ENCODE measurements at places on chromosomes 13 and 19.

DNA sequence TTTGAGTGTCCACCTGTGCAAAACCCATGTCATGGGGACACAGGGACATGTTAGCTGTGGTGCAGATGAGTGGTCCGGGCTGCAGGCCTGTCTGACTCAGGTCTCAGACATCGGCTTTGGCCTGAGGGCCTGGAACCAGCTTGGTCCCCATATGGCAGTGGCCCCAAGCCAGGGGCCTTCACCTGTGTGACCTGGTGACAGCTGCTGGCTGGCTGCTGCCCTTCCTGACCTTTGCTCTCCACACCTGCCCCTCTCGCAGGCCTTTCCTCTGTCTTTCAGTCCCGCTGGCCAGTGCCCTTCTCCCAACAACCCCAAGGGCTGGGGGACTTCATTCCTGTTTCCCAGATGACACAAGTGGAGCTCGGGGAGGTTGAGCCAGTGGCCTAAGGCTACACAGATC is 22.9 kb upstream of the LDLR start:
- DNase-seq, result no peak

DNA sequence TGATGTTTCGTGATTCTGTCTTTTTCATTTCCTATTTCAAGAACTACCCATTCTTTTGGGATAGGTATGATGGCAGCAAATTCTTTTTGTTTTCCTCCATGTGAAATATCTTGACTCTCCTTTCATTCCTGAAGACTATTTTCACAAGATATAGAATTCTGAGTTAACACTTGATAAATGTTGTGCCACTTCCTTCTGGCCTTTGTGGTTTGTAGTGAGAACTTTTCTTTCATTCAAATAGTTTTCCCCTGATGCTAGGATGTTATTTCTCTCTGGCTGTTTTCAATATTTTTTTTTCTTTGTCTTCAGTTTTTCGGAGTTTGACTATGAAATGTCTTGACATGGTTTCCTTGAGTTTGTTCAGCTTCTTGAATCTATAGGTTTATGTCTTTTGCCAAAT is 8.3 kb upstream of the TUBGCP3 start:
- no peak for DNase-seq

DNA sequence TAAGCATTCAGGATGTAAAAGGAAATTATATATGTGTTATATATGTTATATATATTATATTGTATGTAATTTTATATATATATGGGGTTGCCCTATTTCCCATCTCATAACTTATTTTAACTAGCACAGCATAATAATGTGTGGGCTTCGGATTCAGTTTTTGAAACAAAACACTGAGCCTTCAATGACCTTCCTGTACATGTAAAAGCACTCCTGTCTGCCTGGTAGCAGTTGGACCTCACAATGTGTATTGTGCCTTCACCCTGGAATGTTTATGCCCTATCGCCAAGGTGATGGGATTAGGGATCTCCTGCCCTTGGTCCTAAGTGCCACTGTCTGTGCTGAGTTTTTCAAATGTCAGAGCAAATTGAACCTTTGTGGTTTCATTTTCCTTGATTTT is 968.8 kb downstream of the TUBA3C start:
- no peak for DNase-seq

DNA sequence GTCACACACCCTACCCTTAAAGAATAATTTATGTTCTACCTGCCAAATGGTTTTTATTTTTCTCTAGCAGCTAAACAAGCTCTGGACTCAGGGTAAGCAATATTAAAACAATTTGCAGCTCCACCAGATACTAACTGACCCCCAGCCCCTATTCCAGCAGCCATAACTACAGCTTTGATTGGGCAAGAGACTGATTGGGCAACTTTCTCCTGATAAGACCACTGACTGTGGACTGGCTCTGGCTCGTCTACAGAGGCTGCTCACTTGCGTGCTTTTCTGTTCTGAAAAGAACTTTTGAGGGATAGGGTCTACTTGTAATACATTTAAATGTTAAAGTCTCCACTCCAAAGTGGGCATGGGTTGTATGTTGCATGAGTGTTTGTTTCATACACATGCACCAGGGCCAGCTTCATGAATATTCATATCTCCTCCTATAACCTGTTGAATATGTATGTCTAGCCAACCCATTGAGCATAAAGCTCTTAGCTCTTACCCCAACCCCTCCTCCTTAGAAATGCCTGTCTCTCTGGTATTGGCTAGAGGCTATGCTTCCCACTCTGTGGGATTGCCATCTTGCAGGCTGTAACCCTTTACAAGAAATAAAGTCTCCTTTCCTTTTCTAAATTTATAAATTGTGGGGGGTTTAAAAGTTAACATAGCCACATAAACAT is 19.9 kb downstream of the OR7A5 start:
- DNase-seq, result no peak

DNA sequence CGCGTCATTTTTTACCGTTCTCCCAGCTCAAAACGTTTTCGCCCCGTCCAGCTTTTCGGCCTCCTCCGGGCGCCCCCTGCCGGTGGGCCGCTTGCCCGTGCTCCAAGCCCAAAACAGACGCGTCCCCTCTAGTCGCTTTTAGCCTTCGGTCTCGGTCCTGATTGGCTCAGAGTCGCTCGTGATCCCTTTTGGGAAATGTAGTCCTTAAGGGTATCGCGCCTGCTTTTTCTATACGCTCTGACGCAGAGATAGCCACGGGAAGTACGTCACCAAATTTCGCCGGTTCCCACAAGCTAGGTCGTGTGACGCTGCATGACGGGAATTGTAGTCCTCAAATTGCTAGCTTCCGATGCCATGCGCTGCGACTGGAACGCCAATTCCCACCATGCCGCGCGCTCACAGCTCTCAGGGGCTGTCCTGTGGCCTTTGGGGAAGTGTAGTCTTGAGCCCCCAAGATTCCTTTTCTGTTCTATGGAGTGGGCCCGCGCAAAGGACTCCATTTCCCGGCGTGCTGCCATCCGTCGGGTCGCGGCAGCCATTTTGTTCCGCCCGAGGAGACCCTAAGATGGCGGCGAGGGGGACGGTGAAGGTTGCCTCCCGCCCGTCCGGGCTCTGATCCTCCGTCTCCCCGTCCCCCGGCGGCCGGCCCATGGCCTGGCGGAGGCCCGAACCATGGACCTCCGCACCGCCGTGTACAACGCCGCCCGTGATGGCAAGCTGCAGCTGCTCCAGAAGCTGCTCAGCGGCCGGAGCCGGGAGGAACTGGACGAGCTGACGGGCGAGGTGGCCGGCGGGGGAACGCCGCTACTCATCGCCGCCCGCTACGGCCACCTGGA is at the start of gene FEM1A:
FEM1A (plus strand) TSS at position 552 of the 836 bp plus-strand sequence; CDS start at position 673, 121 bp downstream.
- DNase-seq, result peak; percentile 100
